ENCODE measurements at places on chromosomes 5 and 9.

DNA sequence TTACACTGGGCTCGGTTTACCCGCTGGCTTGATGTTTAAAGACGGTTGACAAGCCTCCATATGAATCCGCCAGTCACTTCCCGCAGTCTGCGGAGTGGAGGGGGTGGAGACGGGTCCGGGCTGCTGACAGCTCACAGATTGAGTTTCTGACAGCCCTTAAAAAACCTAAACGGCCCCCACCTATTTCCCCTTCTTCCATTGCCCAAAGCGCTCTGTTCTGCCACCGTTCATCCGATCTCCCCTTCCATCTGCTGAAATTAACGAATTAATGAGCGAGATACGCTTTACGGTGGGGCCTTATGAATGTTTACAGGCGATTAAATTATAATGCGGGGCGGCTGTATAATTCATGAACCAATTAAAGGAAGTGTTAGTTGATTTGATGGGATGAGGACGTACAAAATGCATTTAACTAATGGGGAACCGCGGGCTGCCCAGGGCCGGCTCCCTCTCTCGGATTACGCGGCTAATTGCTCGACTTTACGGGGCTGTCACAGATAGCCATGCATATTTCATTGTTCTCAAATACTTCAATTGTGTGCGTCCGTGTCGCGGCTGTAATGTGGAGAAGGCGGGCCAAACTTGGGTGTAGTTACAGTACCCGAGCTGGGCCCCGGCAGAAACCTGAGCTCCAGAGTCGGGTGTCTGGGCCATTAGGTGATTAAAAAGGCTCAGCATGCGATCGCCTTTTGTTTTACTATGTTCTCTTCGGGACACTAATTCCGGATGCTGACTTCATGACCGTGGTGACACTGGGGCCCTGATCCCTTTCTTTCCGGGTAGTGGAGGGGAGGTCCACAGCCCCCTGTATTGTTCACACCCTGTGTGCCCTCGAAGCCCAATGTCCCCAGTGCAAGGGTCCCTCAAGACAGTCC lies 74.9 kb downstream of the GTF3C4 start:
- no peak for DNase-seq

- DNase-seq: no peak
Observed at GRCh38 chr5:158953929-158954534, 145.7 kb downstream of the EBF1 start.

DNA sequence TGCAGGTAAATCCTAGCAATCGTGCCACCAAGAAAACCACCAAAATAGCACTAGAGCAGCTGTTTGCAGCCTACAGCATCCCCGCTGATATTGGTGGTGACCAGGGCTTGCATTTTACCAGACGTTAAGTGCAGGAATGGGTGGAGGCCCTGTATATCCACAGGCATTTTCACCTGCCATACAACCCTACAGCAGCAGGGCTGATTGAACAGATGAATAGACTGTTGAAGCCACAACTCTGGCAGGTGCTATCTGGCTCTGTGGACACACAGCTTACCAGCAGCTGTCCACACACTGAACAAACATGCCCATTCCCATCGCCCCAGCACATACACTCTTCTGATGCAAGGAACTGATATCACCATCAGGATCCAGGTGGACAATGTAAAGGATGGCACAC lies 154.5 kb upstream of the APC start:
- DNase-seq: no peak

GRCh38 chr9:18073002-18073401 lies 401.0 kb upstream of the ADAMTSL1 start:
- DNase-seq: no peak

DNA sequence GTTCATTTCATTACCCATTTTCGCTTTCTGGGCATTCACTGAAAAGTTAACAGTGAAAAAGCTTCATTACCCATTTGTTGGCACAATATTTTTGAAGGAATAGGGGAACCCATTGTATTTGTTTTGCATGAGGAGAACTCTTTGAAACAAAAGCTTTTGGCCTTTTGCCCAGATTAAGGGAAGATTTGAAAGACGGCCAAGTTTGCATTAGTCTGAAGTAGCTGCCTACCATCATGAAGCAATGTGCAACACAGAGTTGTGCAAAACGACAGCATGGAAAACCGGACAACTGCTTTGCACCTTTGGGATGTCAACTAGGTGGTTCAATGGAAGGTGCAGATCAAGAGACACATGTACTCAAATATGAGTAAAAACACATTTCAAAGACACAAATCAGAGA lies 84.9 kb downstream of the TRPM3 start:
- DNase-seq: no peak

DNA sequence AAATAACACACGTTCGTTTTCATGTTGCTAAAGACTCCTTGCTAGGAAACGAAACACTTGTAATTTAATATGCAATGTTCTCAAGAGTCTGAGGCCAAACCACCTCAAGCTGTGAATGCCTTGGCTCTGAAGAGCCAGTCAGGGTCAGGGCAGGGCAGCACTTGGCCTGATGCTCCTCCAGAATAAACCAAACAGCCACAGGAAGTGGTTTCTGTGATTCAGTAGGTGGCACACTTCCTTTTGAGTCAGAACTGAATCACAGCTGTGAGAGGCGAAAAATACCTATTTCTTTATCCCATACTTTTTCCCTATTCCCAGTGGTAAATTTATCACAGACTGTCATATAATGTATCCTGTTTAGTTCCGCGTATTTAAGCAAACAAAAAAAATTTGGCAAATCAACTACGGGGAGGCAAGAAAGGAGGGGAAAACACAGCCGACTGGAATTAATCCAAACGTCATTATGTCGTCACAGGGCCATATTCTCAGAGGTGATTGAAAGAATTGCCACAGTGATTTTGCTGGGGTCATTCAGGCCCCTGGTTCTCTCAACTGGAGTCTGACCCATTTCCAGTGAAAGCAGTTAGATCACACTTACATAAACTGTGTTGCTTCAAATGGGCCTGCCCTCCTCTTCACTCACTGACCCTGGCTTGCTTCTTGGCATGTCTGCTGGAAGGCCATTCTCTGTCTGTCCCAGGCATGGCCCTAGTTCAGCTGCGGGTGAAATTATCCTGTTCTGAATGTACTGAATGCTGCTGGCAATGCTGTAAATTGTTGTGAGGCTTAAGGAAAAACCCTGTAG lies 71.2 kb downstream of the ARRDC3 start:
- no peak for DNase-seq

DNA sequence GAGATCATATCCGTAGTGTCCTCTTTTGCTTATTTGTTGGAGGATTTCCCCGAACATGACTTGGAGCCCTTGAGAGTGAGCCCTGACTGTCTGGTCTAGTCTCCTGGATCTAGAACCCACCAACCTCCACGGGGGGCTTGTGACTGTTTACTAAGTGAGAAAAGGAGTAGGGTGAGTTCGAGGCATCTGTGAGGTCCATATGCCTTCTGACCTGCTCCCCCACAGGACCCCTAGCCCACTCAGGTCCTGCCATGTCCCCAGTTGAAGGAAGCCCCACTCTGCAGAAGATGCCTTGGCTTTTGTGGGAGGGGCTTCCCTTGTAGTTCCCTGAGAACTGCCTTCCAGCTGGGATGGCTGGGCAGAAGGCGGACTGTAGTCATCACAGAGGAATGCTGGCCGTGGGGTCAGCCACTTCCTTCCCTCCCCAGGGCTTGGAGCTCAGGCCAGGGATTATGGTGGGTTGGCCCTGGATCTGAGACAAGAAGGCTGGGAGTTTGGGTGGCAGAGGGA lies 7.0 kb upstream of the IRF1 start:
- DNase-seq: no peak

- no peak for DNase-seq
Observed at GRCh38 chr9:31168161-31168560, 1216.3 kb upstream of the ACO1 start.

DNA sequence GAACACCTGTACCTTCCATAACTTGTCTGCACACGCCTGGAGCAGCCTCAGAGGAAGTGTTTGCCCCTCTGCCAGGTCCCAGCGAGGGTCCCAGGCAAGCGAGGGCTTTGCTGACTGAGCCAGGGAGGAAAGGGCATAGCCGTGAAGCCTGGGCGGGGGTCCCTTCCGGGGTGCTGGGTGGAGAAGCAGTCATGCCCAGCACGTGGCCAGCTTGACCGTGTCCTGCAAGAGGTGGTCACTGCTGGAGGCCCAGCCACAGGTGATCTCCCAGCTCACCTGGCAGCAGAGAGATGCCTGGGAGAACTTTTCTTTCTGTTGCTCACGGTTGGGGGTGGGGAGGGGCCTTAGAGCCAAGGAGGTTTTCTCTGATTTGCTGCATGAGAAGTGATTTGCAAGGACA lies 195.3 kb downstream of the CACNA1B start:
- no peak for DNase-seq

- DNase-seq: no peak
Observed at GRCh38 chr9:131593091-131593820, 47.9 kb downstream of the PRRT1B start.

- DNase-seq: no peak
Observed at GRCh38 chr5:40958811-40959210, 49.5 kb downstream of the C7 start.

DNA sequence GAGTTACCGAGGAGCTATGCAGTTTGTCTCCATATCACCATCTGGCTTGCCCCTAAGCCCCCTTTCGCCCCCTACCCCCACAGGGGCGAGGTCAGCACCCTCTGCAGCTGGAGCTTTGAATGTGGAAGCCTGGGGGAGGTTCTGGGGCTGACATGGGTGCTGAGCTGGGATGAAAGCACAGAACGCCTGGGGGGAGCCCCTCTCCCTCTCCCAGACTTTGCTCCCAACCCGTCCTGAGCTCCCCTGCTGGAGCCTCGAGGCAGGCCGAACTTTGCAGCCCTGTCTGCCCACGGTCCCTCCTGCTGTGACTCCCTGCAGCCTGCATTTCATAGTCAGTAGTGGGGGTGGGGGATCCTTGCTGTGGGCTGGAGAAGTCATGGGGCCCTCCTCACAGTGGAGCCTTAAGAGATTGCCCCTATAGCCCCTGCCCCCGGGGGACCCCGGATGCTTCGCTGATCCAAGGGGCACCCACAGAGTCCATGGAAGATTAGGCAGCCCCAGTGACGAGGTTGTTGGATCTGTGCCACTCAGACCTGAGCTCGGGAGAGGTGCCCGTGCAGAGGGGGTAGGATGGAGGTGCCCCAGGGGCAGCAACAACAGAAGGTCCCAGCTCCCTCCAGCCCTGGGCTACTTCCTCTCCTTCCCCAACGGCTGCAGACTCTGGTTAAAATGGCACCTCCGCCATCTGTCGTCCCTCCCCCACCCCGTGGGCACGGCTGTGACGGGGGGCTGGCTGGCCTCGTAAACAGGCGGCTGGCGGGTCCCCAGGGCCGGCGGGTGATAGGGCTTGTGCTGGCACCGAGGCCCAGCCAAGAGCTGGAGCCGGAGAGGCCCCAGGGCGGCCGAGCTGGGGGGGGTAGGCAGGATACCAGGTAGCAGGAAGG lies 162.0 kb downstream of the C9orf50 start:
- no peak for DNase-seq

GRCh38 chr5:143501310-143502044 lies 98.0 kb upstream of the NR3C1 start:
- DNase-seq: no peak

- DNase-seq: no peak
Observed at GRCh38 chr5:73901455-73901854, 275.5 kb downstream of the ARHGEF28 start.

DNA sequence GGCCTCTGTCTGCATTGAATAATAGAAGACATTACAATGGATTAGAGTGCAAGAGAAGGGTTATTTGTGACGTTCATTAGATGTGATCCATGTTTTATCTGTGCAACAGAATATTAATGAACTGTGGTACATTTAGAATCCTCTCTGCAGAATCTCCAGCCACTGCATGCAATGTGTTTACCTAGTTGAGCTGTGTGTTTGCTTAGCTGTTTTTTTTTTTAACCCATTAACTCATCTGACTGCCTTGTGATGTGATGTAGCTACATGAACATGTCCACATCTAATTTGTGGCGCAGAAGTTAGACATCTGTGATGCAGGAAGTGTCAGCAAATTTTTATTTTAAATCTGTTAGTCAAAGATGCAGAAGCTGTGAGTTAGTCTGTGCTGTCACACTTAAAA lies 236.9 kb downstream of the CD180 start:
- no peak for DNase-seq

- DNase-seq: no peak
Observed at GRCh38 chr5:19782566-19782965, 205.4 kb downstream of the CDH18 start.

GRCh38 chr9:73536403-73536802 lies 384.7 kb downstream of the ANXA1 start:
- DNase-seq: no peak

DNA sequence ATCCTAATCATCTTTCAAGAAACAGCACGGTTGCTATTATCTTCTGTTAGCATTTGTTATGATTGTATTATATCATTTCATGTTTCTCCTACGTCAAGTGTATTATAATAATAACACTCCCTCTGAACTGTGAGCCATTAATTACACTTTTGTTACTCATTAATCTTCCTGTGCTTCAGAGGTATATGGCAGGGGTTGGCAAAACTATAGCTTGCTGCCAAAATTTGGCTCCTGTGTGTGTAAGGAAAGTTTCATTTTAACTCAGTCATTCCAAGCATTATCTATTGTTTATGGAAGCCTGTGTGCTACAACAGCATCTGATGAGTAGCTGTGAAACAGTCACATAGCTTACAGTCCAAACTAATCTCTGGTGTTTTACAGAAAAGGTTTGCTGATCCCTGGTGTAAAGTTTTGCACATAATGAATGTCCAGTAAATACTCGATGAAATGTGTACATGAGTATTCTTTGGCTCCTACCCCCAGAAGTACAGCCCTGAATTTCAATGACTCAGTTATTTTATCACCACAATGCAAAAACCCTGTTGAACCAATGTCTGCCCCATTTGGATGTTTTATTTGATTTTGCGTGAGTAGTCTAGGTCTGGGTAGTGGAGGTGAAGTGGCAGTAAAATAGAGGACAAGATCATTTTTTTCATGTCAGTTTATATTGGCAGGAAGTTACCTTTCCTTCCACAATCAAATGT lies 648.2 kb downstream of the MAT2B start:
- DNase-seq: no peak

DNA sequence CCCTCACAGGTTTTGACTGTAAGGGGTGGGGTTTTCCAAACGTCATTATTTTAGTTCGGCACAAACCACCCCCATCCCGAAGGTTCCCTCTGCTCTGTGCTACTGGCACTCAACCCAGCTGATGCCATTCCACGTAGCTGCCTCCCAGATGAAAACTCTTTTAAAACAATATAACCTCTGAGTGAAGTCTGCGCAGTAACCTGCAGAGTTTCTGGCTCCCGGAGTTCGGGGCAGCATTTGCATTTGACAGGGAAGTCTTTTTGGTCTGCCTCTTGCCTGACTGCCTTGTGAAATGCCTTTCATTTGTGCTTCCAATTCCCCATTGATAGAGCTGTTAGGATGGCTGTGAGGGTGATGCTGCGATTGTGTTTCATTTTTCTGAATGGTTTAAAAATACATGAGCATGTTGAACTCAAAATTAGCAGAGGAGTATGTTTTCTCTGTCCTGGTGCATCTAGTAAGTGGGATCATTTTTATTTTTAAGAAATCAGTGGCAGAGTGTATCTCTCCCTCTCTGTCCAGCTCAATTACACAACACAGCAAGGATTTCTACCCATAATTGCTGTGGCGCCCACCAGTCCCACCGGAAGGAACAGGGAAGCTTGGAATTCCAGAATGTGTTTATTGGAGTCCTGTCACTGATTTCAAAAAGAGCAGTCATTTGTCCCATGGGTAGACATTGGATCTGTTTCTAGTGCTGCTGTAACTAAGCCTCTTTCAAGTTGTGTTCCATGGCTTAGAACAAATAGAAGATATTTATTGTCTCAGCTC lies 24.8 kb downstream of the ADCY2 start:
- no peak for DNase-seq

Data from NCI-H187 treated with DMSO at 0.1 percent for 48 hours (cell line).